ENCODE measurements at places on chromosomes 11 and 22.

DNA sequence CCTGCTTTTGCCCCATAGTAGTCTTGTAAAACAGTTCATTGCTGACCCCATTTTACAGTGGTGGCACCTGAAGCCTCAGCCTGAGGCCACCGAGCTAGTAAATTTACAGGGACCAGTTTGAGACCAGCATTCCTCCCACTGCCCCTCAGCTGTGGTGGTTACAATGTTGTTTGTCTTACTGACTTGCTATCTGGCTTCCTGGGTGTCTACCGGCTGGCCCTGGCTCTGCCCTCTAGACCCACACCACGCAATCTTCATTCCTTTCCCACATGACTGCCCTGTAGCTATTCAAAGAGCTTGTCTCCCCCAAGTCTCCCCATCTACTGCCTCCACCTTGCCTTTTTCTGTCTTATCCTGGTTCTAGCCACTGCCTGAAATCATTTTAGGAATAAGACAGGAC lies 20.8 kb downstream of the PIK3IP1 start:
- H3K36me3 ChIP-seq: no peaks in the 10 kb centered on the region
- H3K4me3 ChIP-seq: no peak overlapping the region
- H3K27me3 ChIP-seq: no peaks in the 10 kb centered on the region
- DNase-seq: no peak

DNA sequence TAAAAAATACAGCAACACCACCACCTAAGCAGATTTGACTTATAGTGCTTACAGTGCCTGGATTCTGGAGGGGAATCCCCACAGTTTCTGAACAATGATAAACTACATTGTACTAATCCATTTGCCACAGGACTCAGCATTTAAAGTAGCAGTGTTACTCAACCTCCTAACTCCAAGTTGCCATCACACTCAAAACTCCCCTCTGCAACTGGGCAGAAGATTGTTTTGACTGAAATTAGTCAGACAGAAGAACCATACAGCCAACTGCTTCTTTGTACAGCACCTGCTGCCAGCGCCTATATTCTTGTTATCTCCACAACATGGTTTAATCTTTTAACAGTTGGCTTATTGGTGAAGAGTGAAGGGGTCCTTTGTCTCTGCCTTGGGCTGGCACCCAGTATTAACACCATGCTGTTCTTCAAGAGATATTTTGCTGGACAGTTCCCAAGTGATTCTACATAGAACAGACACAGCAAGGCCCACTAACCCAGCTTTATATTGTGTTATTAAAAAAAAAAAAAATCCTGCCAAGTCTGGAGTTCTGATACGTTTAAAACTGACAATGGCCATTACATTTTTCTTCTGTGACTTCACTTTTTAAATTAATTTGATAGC lies 273.2 kb downstream of the DCDC1 start:
- H3K4me3 ChIP-seq: no peak overlapping the region
- no peak for DNase-seq
- no peaks in the 10 kb centered on the region for H3K36me3 ChIP-seq
- H3K27ac ChIP-seq: no peak overlapping the region
- no peaks in the 10 kb centered on the region for H3K4me1 ChIP-seq

DNA sequence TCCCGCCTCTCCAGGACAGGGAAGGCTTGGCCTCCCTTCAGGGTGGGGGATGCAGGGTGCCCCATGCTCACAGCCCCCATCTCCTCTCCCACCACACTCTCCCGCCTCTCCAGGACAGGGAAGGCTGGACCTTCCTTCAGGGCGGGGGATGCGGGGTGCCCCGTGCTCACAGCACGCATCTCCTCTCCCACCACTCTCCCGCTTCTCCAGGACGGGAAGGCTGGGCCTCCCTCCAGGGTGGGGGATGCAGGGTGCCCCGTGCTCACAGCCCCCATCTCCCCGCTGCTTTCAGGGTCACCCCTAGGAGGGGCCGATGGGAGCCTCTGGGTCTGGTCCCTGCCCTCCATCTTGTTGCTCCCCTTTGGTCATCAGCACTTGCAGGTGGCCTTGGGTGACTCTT lies 348.0 kb downstream of the CTTN start:
- no peak overlapping the region for H3K27ac ChIP-seq
- DNase-seq: no peak
- H3K36me3 ChIP-seq: no peaks in the 10 kb centered on the region
- H3K4me3 ChIP-seq: no peak overlapping the region
- no peaks in the 10 kb centered on the region for H3K27me3 ChIP-seq

GRCh38 chr11:67287355-67288197 lies 1.5 kb upstream of the ANKRD13D start:
- H3K27me3 ChIP-seq: no peaks in the 10 kb centered on the region
- peaks cover 72% of the 10 kb centered on the region for H3K36me3 ChIP-seq
- no peak for DNase-seq
- peak overlapping the region; percentile 16 for H3K4me3 ChIP-seq
- peaks cover 51% of the 10 kb centered on the region for H3K4me1 ChIP-seq

- no peak for DNase-seq
- H3K27me3 ChIP-seq: no peaks in the 10 kb centered on the region
- H3K4me3 ChIP-seq: no peak overlapping the region
- H3K27ac ChIP-seq: no peak overlapping the region
Measured at GRCh38 chr11:44873537-44873936, 77.1 kb downstream of the TP53I11 start.

DNA sequence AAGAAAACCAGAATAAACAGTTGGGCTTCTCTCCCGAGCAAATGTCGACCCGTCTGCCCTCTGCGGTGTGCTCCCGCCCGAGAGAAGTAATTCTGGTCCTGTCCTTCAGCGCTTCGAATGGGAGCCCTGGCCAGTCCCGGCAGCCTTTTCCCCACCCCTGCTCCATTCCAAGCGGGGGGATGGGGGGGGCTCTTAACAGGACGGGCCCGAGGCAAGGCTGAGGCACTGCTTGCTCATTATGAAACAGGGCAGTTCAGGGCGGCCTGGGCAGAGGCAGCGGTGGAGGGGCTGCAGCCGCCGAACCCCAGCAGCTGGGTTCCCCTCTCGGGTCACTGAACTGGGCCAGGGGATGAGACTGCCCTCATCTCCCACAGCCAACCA lies 9.1 kb downstream of the BACE1-AS start:
- no peaks in the 10 kb centered on the region for H3K4me1 ChIP-seq
- no peak overlapping the region for H3K4me3 ChIP-seq
- H3K27ac ChIP-seq: no peak overlapping the region
- H3K27me3 ChIP-seq: no peaks in the 10 kb centered on the region

DNA sequence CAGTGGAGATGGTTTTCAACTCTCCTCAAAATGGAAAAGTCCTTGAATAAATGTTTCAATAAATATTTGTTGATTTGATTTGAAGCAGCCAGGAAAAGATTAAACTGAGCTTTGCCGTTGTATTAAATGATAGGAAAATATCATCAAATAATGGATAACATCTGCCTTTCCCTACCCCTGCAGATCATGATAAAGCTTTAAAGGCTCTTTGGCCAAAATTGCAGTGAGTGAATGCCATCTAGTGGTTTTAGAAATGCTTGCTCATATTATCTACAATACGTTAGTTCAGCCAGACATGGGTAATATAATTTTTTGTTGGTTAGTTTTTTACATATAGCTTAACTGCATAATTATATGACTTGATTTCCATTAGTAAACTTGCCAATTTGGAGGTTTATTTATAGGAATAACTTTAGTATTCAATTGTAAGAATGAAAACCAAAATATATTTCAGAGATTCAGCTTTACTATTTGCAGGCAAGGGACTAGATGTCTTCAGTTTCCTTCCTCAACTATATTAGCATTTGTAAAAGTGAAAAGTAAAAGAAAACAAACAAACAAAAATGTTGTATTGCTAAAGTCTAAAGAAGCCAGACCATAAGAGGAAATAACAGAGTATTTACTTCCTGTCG lies 159.2 kb downstream of the MSANTD4 start:
- no peak overlapping the region for H3K4me3 ChIP-seq
- no peak overlapping the region for H3K27ac ChIP-seq
- H3K4me1 ChIP-seq: no peaks in the 10 kb centered on the region
- DNase-seq: peak; percentile 52
- H3K36me3 ChIP-seq: no peaks in the 10 kb centered on the region

DNA sequence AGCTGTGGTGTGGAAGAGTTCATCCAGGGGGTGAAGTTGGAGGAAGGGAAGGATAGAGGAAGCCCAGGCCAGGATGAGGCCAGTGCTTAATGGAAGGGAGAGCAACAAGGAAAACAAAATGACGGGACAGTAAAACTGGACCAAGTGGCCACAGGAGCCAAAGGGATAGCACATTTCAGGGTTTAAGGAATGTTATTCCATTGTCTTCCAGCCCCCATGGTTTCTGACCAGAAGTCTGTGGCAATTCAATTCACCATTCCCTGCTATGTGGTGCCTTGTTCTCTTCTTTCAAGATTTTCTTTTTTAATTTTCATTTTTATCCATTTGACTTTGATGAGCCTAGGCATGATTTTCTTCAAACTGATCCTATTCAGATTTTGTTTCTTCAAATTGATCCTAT lies 22.5 kb downstream of the IGF2 start:
- peaks cover 14% of the 10 kb centered on the region for H3K27me3 ChIP-seq
- H3K27ac ChIP-seq: no peak overlapping the region
- no peak overlapping the region for H3K4me3 ChIP-seq
- H3K4me1 ChIP-seq: no peaks in the 10 kb centered on the region
- no peak for DNase-seq

DNA sequence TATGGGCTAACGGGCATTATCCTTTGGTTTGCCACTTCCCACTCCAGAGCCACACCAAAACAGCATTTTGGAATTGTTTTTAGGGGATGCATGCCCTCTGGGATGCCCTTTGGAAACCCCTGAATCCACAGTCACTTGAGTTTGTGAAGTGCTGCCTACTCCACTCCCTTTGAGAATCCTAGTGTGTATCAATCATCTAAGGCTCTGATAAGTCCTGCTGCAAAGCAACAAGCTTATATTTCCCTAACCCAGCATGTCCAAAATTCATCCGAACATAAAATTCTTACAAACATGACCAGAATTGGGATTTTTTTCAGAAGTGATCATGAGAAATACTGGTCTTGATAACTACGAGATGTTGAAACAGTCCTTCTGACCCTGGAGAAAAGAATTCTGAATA lies 387.9 kb downstream of the MN1 start:
- H3K4me3 ChIP-seq: no peak overlapping the region
- no peak for DNase-seq
- no peak overlapping the region for H3K27ac ChIP-seq
- H3K4me1 ChIP-seq: no peaks in the 10 kb centered on the region

DNA sequence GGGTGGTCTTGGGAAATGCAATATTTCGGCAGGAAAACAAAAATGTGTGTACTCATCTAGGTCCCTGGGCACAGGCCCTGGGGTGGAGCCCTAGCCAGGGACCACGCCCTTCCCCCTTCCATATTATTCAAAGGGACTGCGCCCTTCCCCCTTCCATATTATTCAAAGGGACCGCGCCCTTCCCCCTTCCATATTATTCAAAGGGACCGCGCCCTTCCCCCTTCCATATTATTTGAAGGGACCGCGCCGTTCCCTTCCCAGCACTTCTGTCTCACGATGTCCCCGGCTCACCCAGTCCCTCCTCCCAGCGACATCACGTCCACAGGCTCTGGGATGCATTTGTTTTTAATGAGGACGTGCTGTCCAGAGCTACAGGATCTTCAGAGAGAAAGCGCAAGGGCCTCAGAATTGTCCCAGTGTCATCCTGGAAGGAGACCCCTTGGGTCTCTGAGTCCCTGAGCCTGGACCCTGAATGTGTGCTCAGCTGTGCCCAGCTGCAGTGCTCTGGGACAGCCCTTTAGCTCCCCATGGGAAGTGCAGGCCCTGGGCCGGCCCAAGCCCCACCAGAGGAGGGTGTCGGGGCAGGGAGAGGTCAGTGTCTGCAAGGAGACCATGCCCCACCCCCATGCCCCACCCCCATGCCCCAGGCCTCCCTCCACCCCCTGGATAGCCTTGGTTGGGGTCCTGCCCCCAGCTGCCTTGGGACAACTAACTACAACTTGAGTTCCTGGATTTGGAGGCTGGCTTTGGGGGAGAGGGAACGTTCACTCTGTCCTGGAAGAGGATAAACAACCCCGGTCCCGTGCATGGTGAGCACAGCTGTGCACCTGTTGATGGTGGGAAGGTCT lies 810.0 kb downstream of the BRD1 start:
- no peak for DNase-seq
- no peaks in the 10 kb centered on the region for H3K4me1 ChIP-seq
- no peaks in the 10 kb centered on the region for H3K36me3 ChIP-seq
- H3K4me3 ChIP-seq: no peak overlapping the region
- H3K27me3 ChIP-seq: no peaks in the 10 kb centered on the region

Measured in B cell (primary cell).